ENCODE measurements at places on chromosomes 7 and 10.

GRCh38 chr10:115125505-115125904 is 32.3 kb downstream of the ATRNL1 start:
- DNase-seq = no peak

GRCh38 chr7:137287651-137288258 is 55.8 kb downstream of the PTN start:
- DNase-seq = no peak

- DNase-seq = no peak
These were observed 427.7 kb downstream of the LRMDA start for GRCh38 chr10:75859141-75859540.

DNA sequence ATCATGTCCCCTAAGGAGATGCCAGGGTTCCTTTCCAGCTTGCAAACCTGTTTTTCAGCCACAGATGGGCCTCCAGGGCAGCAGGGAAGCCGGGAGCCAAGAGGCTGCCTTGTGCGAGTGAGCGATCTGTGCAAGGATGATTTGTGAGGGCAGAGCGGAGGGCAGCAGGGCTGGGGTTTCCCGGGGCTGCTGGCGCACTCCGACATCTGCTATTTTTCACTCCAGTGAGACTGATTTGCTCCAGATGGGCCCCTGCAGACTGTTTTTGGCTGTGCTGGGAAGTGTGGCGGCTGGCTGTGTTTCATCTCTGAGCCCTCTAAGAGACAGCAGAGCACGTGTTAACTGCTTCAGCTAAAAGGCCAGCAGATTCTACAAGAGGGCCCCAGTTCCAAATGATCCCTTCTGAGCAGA is 466.2 kb downstream of the TYW1 start:
- no peak for DNase-seq

DNA sequence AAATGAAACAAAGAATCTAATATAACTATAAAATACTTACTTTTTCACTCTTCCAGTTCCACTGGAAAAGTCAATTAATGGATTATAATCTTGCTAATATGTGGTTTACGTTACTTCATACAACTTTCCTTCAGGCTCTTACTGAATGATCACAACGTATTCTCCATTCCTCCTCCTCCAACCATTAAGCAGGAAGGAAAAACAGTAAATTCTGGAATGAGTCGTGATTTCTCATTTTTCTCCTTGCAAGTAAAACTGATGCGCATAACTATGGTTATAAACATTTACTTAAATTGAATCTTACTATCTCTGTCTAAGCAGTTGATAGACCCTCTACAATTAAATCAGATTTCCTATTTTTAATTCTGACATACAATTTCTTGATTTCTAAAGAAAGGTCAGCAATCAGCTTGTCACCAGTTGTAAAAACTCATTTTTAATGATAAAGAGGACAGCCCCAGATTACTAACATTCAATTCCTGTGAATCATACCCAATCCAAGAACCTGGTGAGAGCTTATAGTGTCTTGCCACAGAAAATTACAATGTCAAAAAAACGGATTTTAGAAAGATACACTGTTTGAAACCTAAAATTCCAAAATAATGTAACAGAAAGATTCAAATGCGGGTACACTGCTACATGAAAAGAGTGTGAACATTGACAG is 64.3 kb downstream of the EZH2 start:
- no peak for DNase-seq

Measured in stimulated activated CD4-positive, alpha-beta T cell treated with anti-CD3 and anti-CD28 coated beads, Interleukin-15, amount 100 ng/mL, for 24 hours (primary cell).